ENCODE measurements at places on chromosomes 13 and 19.

- no peak for DNase-seq
Measured at GRCh38 chr13:113959198-113959597, 14.7 kb downstream of the C13orf46 start.

DNA sequence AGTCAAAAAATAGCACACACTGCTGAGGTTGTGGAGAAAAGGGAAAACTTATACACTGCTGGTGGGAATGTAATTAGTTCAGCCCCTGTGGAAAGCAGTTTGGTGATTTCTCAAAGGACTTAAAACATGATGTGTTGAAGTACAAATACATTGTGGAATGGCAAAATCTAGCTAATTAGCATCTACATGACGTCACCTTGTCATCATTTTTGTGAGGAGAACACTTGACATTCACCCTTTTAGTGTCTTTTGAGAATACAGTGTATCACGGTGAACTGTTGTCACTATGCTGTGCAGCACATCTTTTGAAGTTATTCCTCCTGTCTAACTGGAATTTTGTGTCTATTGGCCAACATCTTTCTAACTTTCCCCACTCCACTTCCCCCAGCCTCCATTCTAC lies 5.6 kb downstream of the OR7A10 start:
- DNase-seq: no peak

DNA sequence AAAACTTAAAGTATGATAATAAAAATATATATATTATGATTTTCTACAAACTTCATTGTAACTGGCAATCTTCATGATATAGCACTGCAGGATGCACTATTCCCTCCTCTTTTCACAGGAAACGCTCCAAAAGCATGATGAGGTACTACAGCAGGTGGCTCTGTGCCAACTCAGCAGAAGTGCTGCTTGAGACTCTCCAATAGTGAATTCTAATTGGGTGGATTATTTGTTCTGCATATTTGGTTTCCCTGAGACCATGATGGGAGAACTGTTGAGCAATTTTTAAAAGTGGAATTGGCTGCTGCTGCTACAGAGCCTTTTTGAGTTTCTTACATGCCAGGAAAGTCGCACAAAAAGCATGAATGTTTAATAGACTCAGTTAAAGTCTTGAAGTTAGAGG lies 1782.4 kb upstream of the PCDH20 start:
- no peak for DNase-seq

DNA sequence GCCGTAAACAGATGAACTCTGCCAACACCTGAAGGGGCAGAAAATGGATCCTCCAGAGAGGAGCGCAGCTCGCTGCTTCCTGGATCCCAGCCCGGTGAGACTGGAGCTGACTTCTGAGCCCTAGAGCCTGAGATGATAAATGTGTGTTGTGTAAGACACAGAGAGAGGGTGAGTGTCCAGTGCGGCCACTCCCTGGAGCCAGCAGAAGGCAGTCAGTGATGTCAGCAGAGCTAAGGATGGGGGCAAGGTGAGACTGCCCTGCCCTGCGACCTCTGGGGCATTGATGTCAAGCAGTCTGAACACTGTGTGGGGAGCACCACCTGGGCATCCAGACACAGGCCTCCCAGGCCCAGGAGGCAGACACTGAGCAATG lies 9.7 kb upstream of the SLC35E1 start:
- no peak for DNase-seq

GRCh38 chr19:10317045-10317856 lies 1.4 kb upstream of the FDX2 start:
- no peak for DNase-seq

DNA sequence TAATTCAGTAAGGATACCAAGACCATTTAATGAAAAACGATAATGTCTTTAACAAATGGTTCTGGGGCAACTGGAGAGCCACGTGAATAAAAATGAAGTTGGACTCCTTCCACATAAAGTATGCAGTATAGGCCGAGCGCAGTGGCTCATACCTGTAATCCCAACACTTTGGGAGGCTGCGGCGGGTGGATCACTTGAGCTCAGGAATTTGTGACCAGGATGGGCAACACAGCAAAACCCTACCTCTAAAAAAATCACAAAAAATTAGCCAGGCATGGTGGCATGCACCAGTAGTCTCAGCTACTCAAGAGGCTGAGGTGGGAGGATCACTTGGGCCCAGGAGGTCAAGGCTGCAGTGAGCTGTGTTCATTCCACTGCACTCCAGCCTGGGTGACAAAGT lies 20.6 kb upstream of the CD33 start:
- DNase-seq: no peak

DNA sequence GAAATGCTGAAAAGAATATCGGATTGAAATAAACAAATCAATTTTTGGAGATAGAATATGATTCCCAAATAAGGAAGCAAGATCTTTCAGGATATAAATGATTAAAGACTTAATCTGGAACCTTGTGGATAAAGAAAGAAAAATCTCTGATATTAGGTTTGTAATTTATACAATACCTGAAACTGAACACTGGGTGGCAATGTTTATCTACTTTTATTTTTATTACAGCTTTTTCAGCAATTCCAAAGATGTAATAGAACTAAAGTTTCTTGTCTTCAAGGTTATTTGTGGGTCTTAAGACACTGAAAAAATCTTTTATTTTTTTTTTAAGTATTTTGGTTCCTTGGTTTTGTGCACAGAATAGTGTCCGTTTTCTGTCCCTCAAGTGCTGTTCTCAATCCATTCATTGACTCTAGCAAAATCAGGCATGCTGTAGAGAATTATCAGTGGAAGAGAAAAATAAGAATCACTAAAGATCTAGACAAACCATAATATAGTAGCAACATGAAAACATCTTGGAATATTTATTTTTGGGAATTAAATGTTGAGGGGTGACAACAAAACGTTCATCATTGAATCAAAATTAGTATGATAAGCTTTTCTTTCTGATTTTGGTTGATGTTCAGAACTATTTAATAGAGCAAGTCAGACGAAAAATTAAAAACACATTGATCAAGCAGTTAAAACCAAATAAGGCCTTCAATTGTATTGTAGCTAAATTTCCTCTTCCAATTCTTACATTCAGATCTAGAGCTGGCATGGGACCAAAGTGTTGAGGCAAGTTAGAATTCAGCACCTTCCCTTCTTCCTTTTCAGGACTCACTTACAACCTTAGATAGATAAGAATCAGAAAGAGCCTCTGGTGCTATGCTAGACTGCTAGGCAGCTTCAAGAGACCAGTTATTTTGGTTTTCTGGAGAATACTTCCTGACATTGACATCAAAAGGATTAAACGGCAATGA lies 704.4 kb upstream of the PCDH20 start:
- no peak for DNase-seq

- DNase-seq: no peak
Measured at GRCh38 chr13:44818428-44818827, 170.8 kb downstream of the NUFIP1 start.

All from hypothalamus (tissue), 51 donors.